Smooth muscle cell of trachea (primary cell): ENCODE measurements at places on chromosomes 4 and X. TPM values are rescaled to one million over a fixed set of nuclear protein-coding genes. Genes with fewer than 3 reads are reported as not detected.

The IL13RA2 gene
- total RNA-seq, result 44.8 and 103 TPM in 2 replicates

The MORC4 gene
- total RNA-seq, result 33.9 and 40.9 TPM in 2 replicates

The ALPK1 gene
- total RNA-seq, result 30.1 and 38.3 TPM in 2 replicates

The TMSB4X gene
- total RNA-seq, result 9,264 and 10,235 TPM in 2 replicates

The GLRA3 gene
- total RNA-seq, result under 0.01 TPM in 1 of 2 replicates, not detected in the other

The HSFX2 gene
- not detected in 2 replicates for total RNA-seq

The HMX1 gene
- not detected in 2 replicates for total RNA-seq

The STBD1 gene
- 9.4 and 10.0 TPM in 2 replicates for total RNA-seq

The ASMTL gene
- total RNA-seq, result 14.3 and 18.7 TPM in 2 replicates
